ENCODE measurements at places on chromosomes 6 and 20. TPM values are rescaled to one million over a fixed set of nuclear protein-coding genes. Genes with fewer than 3 reads are reported as not detected.

Gene L3MBTL3
- 39.3 TPM for total RNA-seq

DNA sequence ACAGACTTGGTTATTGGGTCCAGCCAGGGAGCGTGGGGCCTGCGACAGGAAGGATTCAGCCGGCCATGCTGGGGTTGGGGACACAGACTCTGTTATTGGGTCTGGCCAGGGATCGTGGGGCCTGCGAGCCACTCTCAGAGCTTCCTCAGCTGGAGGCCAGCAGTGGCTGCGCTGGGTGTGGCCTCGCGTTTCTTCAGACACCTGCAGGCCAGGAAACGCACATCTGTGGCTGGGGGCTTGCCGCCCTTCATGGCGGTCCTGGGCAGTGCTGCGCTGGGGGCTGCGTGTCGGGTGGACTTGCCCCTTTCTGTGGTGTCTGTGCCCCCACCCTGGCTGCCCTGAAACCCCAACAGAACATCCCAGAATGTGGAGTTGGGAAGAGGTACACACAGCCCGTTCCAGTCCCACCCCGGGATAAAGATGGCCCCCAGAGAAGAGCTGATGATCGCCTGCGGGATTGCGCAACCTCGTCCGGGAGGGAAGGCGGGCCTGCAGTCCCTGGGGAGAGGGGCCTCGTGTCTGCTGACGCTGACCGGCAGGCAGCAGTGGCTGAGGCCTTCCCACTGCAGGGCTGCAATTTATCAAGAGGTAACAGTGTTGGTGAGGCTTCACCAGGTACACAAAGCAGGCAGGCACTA is 16.9 kb upstream of the MTG2 start:
- peak; percentile 57 for DNase-seq

- no peak for DNase-seq
Measured at GRCh38 chr20:32501709-32502108, 83.4 kb downstream of the NOL4L start.

DNA sequence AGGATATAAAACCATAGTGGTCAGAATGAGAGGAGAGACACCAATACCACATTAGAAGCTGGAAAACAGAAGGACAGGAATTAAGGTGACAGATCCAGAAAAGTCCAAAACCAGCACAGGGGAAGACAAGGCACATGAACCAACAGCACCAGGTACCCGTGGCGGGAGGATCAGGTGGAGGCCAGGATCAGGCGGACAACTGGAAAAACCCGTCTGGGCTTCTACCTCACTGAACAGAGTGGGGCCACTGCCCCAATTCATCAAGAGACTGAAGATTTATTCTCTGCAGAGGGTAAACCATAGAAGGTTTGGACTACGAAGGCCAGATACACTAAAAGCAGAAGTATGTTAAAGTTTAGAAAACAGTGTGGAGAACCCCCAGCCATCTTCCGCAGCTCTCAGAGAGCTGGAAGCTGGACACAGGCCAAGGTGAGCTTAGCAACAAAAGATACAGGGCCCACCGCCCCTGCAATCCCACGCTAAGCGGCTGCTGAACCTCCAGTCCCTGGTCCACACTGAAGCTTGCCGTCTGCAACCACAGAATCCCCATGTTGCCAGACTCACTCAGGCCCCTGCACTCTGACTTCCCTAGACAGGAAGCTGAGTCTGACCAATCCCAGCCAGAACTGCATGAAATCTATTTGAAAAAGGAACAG is 29.9 kb downstream of the ABHD12 start:
- DNase-seq = no peak

Gene OR2J3
- not detected for total RNA-seq

Gene TCP11
- total RNA-seq = not detected

GRCh38 chr20:35603695-35604448 is 11.8 kb upstream of the SPAG4 start:
- no peak for DNase-seq

Gene HLA-DMB
- total RNA-seq = 0.46 TPM

DNA sequence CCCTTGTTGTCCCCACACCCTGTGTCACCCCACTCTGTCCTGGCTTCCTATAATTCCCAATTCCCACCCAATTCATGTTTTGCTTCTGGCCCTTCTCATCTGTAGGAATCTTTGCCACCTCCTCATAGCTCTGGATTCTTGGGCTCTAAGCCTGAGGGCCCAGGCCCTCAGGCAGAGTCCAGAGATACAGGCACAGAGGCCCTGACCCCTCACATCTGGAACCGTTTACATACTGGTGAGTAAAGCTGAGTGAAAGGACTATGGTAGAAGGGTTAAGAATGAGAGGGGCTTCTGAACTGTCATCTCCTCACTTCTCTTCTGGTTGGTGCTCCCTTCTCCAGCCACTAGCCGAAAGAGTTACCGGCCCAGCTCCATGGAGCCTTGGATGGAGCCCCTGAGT is 13.6 kb downstream of the PRRC2A start:
- no peak for DNase-seq

DNA sequence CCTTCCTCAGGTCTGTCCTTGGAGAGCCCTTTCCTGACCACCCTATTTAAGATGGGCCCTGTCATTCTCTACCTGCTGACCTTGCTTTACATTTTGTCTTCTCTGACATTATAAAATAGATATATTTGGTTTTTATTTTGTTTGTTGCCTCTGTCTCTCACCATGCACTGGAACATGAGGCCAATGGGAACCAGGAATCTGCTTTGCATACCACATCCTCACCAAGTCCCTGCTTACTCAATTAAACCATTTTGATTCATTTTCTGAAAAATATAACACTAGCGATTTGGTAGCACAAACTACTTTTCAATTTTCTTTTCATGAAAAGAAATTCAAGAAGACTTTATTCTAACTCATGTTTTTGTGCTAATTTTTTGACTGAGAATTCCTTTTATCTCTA is 32.8 kb upstream of the POPDC3 start:
- DNase-seq = no peak

- no peak for DNase-seq
Measured at GRCh38 chr6:12516070-12516469, 200.5 kb upstream of the PHACTR1 start.

DNA sequence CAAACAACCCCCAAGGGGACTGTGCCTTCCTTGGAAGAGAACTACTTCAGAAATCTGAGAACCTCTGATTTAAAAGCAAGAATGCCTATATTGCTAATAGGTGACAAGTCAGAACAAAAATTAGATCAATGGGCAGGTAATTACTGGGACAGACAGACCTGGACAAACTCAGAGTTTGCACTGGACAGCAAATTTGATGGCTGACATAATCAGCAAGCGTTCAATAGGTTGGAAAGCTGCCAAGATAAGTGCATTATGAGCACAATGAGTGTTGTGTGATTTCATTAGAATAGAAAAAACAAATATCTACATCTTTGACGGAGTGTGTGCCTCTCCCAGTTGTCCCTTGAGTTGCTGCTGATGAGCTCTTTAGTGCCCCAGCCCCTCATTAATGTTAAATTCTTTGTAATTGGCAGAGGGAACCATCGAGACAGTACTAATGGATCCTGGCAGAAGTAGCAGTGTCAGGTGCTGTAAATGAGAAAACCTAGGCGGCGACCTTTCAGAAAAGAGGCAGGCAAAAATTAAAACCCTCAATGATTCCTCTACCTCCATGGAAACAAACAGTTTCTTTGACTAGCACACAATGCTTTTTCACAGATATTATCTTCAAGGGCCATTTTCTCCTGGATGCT is 116.5 kb upstream of the COL21A1 start:
- no peak for DNase-seq

Gene CCR6
- total RNA-seq = not detected

GRCh38 chr6:68506911-68507310 is 128.2 kb upstream of the ADGRB3 start:
- no peak for DNase-seq

Gene MRS2
- 49.1 TPM for total RNA-seq

GRCh38 chr6:168177103-168177891 is 98.3 kb upstream of the FRMD1 start:
- no peak for DNase-seq

DNA sequence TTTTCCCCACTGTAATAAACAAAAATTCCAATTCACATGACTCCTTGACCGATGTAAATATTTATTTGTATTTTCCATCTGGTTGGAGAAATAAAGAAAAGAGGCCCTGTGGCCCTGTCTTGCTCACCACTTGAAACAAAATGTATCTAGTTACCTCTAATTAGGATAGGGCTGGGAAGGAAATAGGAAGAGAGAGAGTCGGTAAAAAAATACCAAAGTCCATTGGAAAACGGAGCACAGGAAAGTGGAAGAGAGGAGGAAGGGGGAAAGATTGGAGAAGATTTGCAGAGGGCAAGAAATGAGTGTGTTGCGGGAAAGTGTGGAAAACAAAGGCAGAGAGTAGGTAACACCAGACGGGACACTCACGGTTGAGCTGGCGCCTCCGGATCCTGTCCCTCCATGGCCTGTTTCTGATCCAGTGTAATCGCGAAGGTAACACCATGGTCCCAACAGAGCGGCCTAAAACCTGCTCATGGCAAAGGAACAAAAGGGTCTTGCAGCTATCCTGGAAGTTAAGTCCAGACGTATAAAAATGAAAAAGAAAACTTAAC is 105.8 kb upstream of the RIPOR2 start:
- DNase-seq = no peak

DNA sequence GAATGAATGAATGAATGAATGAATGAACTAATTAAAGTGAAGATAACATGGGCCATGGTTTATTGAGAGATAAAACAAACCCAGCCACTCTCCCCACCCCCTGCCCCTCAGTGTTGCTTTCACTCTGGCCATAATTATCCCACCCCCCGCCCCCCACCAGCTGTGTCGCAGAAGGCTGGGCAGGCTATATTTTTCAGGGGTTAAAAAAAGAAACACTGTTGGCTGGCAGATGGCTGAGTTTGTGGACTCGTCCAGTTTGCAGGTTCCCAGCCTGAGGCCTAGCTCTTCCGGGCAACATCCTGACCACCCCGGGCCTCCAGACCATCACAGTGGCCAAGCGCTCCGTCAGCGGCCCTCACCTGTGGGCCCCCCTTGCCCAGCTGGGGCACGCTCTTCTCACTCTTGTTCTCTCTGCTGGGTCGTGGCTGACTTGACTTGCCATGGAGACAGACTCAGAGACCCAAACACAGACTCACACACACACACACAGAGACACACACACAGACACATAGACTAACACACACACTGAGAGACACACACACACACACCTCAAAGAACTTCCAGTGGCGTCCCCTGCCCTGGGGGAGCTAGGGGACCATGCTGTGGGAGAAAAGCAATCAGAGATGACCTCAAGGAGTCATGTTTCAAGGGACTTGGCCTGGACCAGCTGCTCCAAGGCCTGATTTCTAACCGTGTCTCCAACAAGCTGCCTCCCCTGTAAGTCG is 2.2 kb upstream of the GRM4 start:
- DNase-seq = no peak

DNA sequence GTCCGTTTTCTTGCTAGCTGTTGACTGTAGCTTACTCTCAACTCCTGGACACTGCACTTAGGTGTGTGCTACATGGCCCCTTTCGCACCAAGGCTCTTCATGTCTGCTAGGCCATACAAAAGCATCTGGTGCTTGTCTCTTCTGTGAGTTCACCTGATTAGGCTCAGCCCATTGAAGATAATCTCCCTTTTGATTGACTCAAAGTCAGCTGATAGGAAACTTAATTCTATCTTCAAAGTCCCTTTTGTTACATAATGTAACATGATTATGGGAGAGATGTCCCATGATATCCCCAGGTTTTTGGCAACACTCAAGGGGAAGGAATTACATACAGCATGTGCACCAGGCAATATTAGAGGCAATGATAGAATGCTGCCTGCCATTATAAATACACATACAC is 263.0 kb upstream of the JAG1 start:
- no peak for DNase-seq

Gene SCRT2
- total RNA-seq = 0.50 TPM
